ENCODE measurements at places on chromosomes 5 and 9.

GRCh38 chr5:126852841-126853271, 75.9 kb downstream of the LMNB1 start:
- DNase-seq = no peak

DNA sequence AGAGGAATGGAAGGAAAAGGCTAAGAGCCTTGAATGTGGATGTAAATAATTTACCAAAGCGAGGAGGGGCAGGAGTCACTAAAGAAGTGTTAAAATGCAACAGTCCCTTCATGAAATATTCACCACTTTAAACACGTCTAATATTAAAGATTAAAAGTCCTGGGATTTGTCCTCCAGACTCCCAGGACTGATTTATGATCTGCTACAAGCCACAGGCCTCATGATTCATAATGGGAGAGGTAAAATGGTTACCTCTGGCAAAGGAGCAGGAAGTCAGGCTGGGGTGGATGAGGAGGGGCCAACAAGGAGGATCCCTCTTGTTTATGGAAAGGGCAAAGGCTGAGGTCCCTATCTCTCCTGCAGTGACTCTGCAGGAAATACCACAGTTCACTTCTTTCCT, 292.4 kb downstream of the TRIM32 start:
- DNase-seq = no peak

GRCh38 chr9:117487555-117488175, 72.8 kb upstream of the ASTN2 start:
- peak; percentile 66 for DNase-seq

GRCh38 chr9:110918316-110919049, 119.8 kb downstream of the LPAR1 start:
- DNase-seq = no peak
